Brain (organoid and tissue), 16 donors: ENCODE measurements at places on chromosomes 2 and 18.

DNA sequence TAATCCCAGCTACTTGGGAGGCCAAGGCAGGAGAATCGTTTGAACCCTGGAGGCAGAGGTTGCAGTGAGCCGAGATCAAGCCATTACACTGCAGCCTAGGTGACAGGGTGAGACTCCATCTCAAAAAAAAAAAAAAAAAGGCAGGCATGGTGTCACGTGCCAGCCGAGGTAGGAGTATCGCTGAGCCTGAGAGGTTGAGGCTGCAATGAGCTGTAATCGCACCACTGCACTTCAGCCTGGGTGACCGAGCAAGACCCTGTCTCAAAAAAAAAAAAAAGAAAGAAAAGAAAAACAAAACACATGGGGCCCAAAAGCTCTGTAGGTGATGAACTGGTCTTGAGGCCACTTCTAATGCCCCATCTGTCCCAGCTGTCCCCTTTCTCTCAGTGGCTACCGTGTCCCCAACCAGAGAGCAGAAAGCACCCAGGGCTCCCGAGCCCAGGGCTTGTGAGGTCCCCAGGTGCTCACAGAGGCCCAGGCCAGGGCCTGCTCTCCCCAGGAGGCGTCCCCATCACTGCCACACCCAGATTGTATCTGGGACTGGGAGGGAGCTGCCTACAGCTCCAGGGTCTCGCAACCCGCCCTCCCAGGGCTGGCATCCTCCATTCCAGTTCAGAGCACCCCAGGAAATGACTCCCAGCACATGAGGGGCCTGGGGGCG, 8.5 kb downstream of the KLHL30 start:
- DNase-seq = no peak

DNA sequence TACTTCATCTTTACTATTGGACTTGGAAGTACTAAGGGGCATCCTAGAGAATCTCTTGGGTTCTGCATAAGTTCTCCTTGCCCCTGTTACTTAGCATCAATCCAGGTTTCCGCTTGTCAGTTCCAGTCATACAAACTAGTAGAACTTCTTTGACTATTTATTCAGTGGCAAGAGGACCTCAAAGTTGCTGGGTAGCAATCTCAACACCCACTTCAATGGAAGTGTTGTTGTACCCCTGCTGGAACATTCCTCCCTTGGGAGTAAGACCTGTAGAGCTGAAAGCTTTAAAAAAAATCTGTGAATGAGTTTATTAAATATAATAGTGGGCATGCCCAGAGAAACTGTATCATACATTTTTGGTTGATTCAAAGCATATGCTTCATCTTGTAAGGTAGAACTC, 27.0 kb downstream of the BIRC6 start:
- no peak for DNase-seq

GRCh38 chr2:109557309-109557708, 56.5 kb downstream of the SEPTIN10 start:
- no peak for DNase-seq

DNA sequence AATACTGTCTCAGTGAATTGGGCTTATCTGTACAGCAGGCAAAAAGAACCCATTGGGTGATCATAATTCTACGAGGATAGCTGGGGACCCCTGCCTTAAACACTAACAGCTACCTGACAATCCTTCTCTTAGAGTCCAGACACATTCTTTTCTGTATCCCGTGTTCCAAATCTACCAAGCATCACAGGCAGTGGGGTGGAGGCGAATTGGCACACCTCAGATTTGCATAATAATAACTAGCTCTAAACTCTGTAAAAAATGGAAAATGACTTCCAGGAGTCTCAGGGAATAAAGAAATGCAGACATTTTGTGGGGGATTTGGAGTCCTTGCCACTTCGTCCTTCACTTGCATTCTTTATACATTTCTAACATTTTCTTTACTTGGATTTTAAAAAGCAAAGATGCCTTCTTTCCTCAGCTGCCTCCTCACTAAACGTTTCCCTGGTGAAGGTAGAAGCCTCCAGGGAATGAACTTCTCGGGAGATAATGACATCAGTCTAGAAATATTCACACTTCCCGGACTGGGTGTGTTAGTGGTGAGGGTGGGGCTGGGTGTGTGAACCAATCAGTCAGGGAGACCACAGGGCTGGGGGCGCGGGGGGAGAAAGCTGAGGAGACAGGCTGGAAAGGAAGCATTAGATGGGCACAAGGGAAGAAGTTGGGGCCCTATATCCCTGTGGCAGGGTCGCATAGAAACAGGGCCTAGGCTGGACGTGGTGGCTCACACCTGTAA, 59.1 kb upstream of the BOD1L2 start:
- DNase-seq = no peak

DNA sequence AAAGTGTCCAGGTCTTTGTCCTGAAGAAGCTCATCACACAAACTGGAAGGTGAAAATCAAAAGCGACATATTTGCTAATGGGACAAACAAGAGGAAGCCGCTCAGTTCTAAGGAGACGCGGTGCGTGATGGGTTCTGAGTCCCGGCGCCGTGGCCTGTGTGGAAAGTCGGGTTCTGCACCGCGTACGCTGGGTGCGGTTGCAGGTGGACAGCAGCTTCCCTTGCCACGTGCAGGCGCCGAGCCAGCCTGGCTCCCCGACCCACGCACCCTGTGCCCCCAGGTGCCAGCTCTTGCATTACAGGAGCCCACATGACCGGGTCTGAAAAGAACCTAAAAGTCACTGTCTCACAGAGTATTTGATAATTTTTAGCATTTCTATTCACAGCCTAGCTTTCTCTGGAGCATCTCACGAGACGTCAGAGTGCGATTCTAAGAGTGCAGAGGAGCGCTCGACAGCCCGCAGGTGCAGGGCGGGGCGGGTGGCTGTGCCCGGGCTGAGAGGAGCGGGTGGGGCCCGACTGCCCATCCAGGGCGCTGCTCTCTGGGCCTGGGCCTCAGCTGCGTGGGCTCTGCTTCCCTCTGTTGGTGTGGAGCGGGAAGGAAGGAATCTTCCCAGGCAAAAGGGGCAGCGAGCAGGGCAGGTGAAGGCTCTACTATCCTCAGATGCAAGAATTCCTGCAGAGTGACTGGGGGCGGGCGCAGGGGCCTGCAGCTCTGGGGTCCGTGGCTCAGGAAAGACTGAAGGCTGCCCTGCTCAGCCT, 39.4 kb downstream of the MYT1L start:
- DNase-seq = no peak

GRCh38 chr2:242085941-242086621, 216.6 kb downstream of the RTP5 start:
- DNase-seq = no peak

GRCh38 chr2:80700961-80701360, 396.4 kb upstream of the LRRTM1 start:
- DNase-seq = no peak

DNA sequence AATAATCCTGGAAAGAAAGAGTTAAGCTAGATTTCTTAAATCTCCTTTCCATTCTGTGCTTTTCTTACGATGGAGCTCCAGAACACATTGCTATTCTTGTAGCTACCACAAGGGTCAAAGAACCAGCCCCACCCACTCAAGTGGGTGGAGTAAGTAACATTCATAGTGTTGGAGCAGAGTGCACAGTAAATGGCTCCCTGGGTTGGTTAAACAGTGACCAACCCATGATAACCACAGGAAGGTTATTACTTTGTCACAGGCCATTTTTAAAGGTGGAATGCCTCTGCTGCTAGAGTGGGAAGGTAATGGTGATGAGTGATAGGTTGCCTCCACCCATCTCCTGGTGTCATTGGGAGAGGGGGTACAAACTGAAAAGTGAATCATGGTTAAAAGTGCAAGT, 13.9 kb downstream of the ARPC2 start:
- no peak for DNase-seq

- DNase-seq = no peak
These were observed 53.6 kb downstream of the STRN start for GRCh38 chr2:36912695-36913094.

- no peak for DNase-seq
These were observed 49.2 kb upstream of the FN1 start for GRCh38 chr2:215485032-215485431.
